Small intestine (tissue), 16 donors: ENCODE measurements at places on chromosomes 2 and 18.

GRCh38 chr2:194116861-194117260 lies 1540.2 kb upstream of the SLC39A10 start:
- no peak overlapping the region for H3K4me3 ChIP-seq
- H3K36me3 ChIP-seq = no peaks in the 10 kb centered on the region
- no peak overlapping the region for H3K27ac ChIP-seq
- no peaks in the 10 kb centered on the region for H3K27me3 ChIP-seq

- no peak overlapping the region for H3K4me3 ChIP-seq
- no peak overlapping the region for H3K27ac ChIP-seq
- no peaks in the 10 kb centered on the region for H3K4me1 ChIP-seq
- DNase-seq = no peak
Measured at GRCh38 chr2:137208431-137208891, 443.1 kb downstream of the THSD7B start.

- no peak overlapping the region for H3K4me3 ChIP-seq
- DNase-seq = no peak
- no peak overlapping the region for H3K27ac ChIP-seq
- H3K36me3 ChIP-seq = no peaks in the 10 kb centered on the region
- H3K27me3 ChIP-seq = no peaks in the 10 kb centered on the region
Measured at GRCh38 chr18:28789502-28789901, 612.6 kb upstream of the CDH2 start.

GRCh38 chr2:190407662-190408537 lies at the start of gene MFSD6:
TSS of gene MFSD6 (plus strand) at chr2:190408355. CDS start at chr2:190436030, 27,675 bp downstream.
- H3K27me3 ChIP-seq = no peaks in the 10 kb centered on the region
- H3K4me3 ChIP-seq = peak within 1 kb of the TSS; percentile 51
- H3K36me3 ChIP-seq = no peaks in the 10 kb centered on the region
- peaks cover 5% of the 10 kb centered on the region for H3K4me1 ChIP-seq
- peak; percentile 72 for DNase-seq

DNA sequence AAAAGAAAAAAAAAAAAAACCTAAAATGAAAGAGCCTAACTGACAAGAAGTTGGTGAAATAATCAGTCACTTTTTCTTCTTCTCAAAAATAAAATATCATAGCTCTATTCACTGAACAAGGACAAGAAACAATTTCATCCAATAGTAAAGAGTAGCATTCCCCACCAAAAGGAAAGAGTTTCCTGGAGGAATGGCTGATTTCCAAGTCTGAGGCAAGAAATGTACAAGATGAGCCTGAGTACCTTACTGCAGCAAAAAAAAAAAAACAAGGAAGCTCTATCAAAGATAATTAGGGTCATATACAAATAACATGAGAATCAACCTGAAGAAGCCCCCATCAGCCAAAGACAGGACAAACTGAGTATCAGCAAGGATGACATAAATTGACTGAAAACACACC lies 11.5 kb downstream of the ROCK1 start:
- no peaks in the 10 kb centered on the region for H3K36me3 ChIP-seq
- H3K27me3 ChIP-seq = no peaks in the 10 kb centered on the region
- no peak overlapping the region for H3K27ac ChIP-seq

GRCh38 chr2:196233805-196234475 lies 62.6 kb upstream of the STK17B start:
- no peak overlapping the region for H3K27ac ChIP-seq
- DNase-seq = peak; percentile 35
- peaks cover 11% of the 10 kb centered on the region for H3K4me1 ChIP-seq
- no peaks in the 10 kb centered on the region for H3K36me3 ChIP-seq
- H3K4me3 ChIP-seq = no peak overlapping the region
- H3K27me3 ChIP-seq = no peaks in the 10 kb centered on the region

- no peak overlapping the region for H3K4me3 ChIP-seq
- H3K4me1 ChIP-seq = peaks cover 3% of the 10 kb centered on the region
- no peaks in the 10 kb centered on the region for H3K27me3 ChIP-seq
- H3K27ac ChIP-seq = no peak overlapping the region
- peak; percentile 5 for DNase-seq
Measured at GRCh38 chr2:148023861-148024260, 3.0 kb downstream of the MBD5 start.

DNA sequence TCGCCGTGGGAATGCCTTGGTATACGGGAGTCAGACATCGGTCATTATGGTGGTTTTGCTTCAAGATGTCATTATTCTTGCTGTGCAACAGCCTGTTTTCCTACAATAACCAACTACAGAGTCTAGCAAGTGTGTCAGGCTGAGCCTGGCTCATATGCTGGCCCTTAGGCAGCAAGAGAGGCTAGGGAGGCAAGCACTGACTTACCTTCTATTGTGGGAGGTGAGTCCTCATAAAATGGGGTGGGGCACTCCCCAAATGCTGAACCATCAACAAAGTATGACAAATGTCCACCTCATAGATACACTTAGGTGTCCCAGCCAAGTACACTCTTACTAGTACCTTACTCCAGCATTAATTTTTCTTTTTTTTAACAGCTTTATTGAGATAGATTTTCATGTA lies 77.0 kb upstream of the ATL2 start:
- DNase-seq = no peak
- no peaks in the 10 kb centered on the region for H3K36me3 ChIP-seq
- peaks cover 2% of the 10 kb centered on the region for H3K27me3 ChIP-seq
- H3K27ac ChIP-seq = no peak overlapping the region
- no peaks in the 10 kb centered on the region for H3K4me1 ChIP-seq

DNA sequence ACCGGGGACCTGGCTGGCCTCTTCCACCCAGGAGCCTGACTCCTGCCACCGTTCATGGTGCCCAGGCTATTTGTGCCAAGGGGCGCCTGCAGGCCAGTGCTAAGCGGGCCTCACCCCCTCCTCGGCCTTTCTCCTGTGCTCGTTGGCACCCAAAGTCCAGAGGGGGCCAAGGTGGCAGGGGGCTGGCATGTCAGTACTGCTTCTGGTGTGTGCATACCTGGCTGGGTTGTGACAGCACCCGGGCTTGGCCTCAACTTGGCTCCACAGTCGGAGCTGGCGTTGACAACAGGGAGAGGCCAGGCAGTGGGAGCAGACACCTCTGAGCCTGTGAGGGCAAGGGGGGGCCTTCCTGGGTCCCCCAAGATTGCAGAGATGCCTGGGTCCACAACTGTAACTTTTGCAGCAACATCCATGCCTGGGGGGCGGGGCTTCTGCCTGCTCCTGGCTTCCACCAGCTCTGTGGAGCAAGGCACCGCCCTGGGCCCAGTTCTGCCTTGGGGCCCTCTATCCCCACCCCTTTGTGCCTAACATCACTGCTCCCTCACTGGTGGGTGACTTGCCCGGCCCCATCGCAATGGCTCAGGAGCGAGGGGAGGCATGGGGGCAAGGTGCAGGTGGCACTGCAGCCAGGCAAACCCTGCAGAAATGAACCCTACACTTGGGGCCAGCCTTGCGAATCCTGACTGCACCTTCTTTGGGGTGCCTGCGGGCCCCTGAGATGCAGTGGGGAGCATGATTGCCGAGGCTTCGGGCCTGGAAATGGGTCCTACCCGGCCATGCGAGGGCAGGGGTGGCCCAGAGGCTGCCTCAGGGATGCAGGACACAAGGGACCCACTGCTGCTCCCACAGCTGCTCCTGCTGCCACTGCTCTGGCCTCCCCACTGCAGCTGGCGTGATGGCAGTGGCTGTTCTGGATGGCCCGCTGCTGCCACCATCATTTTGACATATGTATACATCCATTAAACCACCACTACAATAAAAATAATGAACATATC lies 35.9 kb downstream of the PTPN4 start:
- no peak overlapping the region for H3K27ac ChIP-seq
- H3K4me3 ChIP-seq = no peak overlapping the region
- no peaks in the 10 kb centered on the region for H3K27me3 ChIP-seq

- H3K27ac ChIP-seq = no peak overlapping the region
- H3K4me1 ChIP-seq = no peaks in the 10 kb centered on the region
- H3K27me3 ChIP-seq = peaks cover 14% of the 10 kb centered on the region
- H3K4me3 ChIP-seq = no peak overlapping the region
Measured at GRCh38 chr2:175871331-175872004, 130.6 kb downstream of the LNPK start.

DNA sequence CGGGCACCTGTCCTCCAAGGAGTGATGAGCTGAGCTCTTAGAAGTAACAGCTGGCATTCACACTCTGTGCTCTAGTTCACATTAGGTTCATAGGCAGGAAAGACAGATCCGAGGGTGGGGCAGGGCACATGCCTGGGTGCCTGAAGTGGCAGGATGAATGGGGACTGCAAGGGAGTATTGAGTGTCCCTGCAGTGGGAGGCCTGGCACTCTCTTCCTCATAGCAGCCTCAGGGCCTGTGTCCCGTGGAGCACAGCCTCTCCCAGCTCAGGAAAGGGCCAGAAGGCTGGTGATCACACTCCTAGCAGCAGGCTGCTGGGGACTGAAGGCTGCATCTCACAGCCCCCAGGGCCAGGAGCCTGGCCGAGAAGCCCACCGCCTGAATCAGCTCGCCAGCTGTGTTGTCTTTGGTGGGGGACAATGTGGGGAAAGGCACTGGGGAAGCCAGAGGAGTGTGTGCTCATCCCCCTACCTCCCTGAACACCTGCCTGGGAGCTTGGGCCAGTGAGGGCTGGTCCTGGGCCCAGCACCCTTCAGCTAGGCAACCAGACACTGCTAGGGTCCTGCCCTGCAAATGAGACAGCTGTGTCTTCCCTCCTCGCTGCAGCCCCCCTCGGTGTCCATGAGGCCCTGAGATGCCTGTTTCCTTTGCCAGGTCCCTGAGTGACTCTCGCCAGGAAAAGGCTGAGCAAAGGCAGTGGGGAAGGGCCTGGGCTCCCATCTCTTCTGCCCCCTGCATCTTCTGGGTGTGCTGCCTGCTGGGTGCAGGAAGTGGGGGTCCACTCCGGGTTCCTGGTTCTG lies 48.2 kb upstream of the HS6ST1 start:
- H3K36me3 ChIP-seq = no peaks in the 10 kb centered on the region
- DNase-seq = no peak
- no peaks in the 10 kb centered on the region for H3K27me3 ChIP-seq
- H3K27ac ChIP-seq = no peak overlapping the region

DNA sequence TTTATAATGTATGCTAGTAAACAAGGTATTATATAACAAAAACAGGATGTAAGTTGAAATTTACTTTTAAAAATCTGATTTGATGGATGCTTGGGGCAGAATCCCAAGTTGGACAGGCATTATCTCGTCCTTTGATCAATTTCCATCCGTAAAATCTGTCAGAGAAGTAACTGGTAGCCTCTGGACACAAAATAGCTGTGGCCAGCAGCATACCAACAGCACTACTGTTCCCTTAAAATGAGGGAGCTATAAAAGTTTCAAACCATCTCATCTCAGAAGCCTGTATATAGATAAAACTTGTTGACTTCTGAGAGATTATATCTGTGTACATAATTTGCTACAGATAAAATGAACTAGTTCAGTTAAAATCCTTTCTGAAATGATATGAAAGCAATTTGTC lies 14.7 kb upstream of the METAP1D start:
- no peaks in the 10 kb centered on the region for H3K27me3 ChIP-seq
- DNase-seq = no peak
- no peaks in the 10 kb centered on the region for H3K4me1 ChIP-seq

GRCh38 chr18:66553824-66554223 lies 50.1 kb downstream of the CDH19 start:
- no peaks in the 10 kb centered on the region for H3K36me3 ChIP-seq
- DNase-seq = no peak
- no peak overlapping the region for H3K27ac ChIP-seq
- no peak overlapping the region for H3K4me3 ChIP-seq
- no peaks in the 10 kb centered on the region for H3K4me1 ChIP-seq
- H3K27me3 ChIP-seq = no peaks in the 10 kb centered on the region

DNA sequence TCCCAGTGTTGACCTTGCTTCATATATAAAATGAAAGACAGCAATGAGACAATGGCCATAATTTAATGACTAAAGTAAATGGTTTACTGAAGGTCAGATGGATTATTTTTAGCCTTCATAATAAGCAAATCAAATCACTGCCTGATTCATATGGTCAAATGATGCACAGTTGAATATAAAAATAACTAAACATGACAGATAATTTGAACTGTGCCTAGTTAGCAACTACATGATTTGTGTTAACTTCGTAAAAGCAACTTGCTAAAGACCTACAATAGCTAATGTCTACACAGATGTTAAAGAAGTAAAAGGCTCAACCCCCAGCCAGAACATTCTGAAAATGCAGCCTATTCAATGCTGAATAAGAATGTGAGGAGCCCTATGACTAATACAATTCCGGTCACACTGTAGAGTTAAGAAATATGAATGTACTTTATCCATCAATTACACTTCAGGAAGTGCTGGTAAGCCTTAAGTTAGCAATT lies 590.8 kb upstream of the CDH2 start:
- no peak overlapping the region for H3K27ac ChIP-seq
- no peaks in the 10 kb centered on the region for H3K27me3 ChIP-seq
- H3K4me1 ChIP-seq = no peaks in the 10 kb centered on the region
- H3K36me3 ChIP-seq = no peaks in the 10 kb centered on the region

DNA sequence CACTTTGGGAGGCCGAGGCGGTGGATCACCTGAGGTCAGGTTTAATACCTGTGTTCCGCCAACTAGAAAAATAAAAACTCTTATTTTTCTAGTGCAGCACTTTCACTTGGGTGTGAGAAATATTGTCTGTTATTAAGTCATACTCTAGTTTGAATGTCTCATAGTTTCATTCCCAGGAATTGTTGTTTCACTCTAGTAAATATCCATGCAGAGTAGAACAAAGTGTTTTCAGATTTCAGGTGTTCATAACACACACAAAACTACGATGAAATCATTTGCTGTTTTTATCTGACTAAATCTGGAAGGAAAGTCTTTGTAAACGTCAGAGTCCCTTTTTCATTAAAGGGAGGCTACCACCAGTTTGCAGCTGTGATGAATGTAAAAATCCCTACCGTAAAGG lies 4.0 kb downstream of the FAM117B start:
- no peaks in the 10 kb centered on the region for H3K4me1 ChIP-seq
- no peak overlapping the region for H3K4me3 ChIP-seq
- no peak overlapping the region for H3K27ac ChIP-seq
- H3K36me3 ChIP-seq = no peaks in the 10 kb centered on the region
- H3K27me3 ChIP-seq = no peaks in the 10 kb centered on the region
- DNase-seq = no peak

- H3K27me3 ChIP-seq = no peaks in the 10 kb centered on the region
- H3K4me1 ChIP-seq = no peaks in the 10 kb centered on the region
- H3K4me3 ChIP-seq = no peak overlapping the region
- H3K27ac ChIP-seq = no peak overlapping the region
Measured at GRCh38 chr2:22199994-22200393, 1076.2 kb downstream of the TDRD15 start.

GRCh38 chr2:187819624-187820023 lies 265.4 kb upstream of the TFPI start:
- no peaks in the 10 kb centered on the region for H3K27me3 ChIP-seq
- no peaks in the 10 kb centered on the region for H3K4me1 ChIP-seq

DNA sequence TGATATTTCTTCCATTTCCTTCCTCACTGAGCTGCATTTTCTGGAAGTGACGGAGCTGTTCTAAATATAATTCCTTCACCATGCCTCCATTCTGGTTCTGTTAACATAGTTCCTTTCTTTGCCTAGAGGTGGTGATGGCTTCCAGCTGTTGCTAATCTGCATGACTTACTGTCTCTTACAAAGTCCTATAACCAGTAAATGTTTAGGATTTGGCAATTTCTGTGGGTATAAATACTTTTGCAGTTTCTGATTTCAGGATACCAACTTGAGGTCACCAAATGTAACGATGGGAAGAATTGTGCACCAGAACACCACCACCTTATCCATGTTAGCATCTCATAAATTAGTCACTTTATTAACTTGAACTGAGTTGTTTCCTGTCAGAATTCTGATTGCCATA lies 101.7 kb upstream of the FN1 start:
- H3K27ac ChIP-seq = no peak overlapping the region
- no peak for DNase-seq
- H3K4me1 ChIP-seq = no peaks in the 10 kb centered on the region
- H3K4me3 ChIP-seq = no peak overlapping the region
- no peaks in the 10 kb centered on the region for H3K27me3 ChIP-seq

- H3K4me3 ChIP-seq = no peak overlapping the region
- H3K27me3 ChIP-seq = no peaks in the 10 kb centered on the region
- H3K4me1 ChIP-seq = no peaks in the 10 kb centered on the region
Measured at GRCh38 chr18:67211646-67212045, 304.9 kb downstream of the DSEL start.
